ENCODE measurements at places on chromosomes 5 and 9. TPM values are rescaled to one million over a fixed set of nuclear protein-coding genes. Genes with fewer than 3 reads are reported as not detected.

The SELENOP gene
- total RNA-seq = 0.66 TPM

The SIT1 gene
- total RNA-seq = not detected

The GCNT1 gene
- 13.4 TPM for total RNA-seq

The DOCK2 gene
- under 0.01 TPM for total RNA-seq

The PCDHA7 gene
- 0.07 TPM for total RNA-seq

The CCDC192 gene
- not detected for total RNA-seq

The PCDHA9 gene
- total RNA-seq = 0.07 TPM

The NXNL2 gene
- not detected for total RNA-seq

The ZNF366 gene
- 0.53 TPM for total RNA-seq

Data from thoracic aorta endothelial cell (primary cell).